Esophagus squamous epithelium (tissue), 5 donors: ENCODE measurements at places on chromosomes 6 and 20.

GRCh38 chr6:42281570-42281969 is 63.9 kb upstream of the MRPS10 start:
- DNase-seq, result no peak

DNA sequence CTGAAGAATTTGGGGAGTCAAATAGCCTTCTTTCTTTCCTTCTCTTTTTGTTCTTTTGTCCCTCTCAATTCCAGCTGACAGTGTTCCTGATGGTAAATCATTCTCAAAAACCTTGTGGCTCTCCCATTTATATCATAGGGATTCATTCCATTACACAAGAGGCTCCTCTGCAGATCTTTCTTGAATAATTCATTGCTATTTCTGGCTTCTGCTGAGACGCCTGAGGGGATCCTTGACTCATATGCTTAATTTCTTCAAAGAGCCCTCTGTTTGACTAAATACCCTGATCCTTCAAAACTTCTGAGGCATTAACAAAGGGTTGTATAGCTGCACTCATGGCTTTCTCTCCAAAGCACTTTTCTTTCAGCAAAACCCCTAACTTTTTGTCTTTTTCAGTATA is 289.3 kb downstream of the FARS2 start:
- DNase-seq, result no peak

DNA sequence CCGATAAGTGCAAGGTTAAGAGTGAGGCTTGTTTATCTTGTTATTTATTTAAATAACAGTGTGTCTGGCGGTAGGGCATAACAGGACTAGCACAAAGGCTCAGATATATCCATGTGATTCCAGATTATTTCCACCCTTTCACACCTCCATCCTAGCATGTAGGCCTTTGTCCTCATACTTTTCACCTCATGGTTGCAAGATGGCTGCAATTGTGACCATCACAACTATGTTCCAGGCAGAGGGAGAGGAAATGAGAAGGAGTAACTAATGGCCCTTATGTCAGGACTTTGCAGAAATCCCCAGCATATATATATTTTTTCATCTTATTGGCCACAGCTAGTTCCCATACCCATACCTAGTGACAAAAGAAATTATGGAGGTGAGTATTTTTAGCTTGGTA is 23.5 kb upstream of the RALY start:
- no peak for DNase-seq

DNA sequence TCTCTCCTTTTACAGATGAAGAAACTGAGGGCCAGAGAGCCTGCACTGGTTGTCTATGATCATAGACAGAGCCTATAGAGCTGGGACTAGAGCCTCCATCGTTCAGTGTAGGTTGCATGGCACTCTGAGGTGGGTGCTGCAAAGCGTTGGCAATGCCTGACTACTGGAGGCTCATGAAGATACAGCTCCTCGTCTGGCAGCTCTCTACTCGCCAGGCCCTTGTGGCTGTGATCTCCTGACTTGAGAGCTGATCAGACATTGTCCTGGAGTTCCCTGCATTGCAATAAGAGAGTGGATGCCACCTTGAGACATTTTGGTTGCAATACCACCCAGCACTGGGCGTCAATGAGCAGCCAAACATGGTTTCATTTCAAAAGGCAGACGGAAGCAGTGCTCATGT is 270.1 kb upstream of the ARID1B start:
- DNase-seq, result no peak

DNA sequence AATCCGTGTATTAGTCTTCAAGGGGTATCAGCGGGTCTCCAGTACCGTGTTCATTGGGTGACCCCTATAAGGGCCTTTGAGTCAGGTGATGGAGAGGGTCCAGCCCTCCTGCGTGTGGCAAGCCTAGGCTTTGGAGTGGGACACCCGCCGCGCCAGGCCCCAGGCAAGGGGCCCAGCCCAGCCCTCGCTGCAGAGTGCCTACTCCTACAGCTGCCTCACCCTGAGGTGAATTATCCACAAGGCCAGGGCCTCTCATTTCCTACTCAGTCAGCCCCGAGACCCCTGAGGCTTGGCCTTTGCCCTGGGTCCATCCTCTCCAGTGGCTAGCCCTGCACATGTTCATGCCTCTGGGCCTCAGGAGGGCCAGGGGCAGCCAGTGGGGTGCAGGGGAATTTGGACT is 45.1 kb downstream of the TMEM242 start:
- DNase-seq, result no peak

DNA sequence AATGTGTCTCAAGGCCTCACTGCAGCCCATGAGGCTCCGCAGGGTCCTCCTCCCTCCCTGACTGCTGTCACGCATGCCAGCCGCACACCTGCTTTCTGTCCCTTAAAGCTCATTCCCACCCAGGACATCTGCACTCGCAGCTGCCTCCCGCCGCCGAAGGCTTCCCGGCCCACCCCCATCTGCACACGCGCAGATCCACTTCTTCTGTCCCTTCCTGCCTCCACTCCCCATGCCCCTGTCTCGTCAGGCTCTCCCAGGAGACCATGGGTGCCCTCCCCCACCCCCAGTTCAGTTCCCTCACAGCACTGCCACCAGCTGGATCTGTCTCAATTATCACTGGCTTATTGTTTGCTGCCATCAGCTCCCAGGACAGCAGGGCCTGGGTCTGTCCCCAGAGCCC is 63.0 kb downstream of the RIPOR3 start:
- DNase-seq, result no peak

GRCh38 chr6:156963712-156964700 is 186.8 kb downstream of the ARID1B start:
- no peak for DNase-seq

- DNase-seq, result no peak
Observed at GRCh38 chr6:12504325-12504966, 212.1 kb upstream of the PHACTR1 start.

DNA sequence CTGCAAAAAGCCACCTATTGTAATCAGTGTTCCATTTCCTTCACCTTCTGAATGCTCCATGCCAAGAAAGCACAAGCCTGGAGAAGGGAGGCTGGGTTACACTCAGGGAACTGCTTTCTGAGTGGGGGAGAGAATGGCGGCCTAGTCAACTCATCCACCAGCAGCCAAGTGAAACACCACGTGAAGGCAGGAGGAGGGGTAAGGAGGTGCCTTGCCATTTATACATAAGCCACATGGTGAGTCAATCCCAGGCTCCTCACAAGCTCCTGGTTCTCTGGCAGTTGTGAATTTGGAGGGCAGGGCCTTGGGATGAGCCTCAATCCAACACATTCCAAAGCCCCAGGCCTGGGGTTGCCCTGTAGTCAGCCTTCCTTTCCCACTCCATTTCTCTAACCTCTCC is 149.4 kb downstream of the CD24 start:
- no peak for DNase-seq

GRCh38 chr6:138999949-139000725 is 12.1 kb upstream of the REPS1 start:
- DNase-seq, result no peak

GRCh38 chr6:32436995-32437836 is 2.5 kb upstream of the HLA-DRA start:
- no peak for DNase-seq

GRCh38 chr6:118869350-118869749 is 24.6 kb upstream of the ASF1A start:
- DNase-seq, result no peak
